ENCODE measurements at places on chromosomes 12 and 14.

- DNase-seq = no peak
These were observed 42.2 kb downstream of the ZCRB1 start for GRCh38 chr12:42283739-42284138.

- no peak for DNase-seq
These were observed 12.2 kb upstream of the FOXG1 start for GRCh38 chr14:28754209-28754985.

- DNase-seq = no peak
These were observed 31.3 kb downstream of the MIA2 start for GRCh38 chr14:39265033-39265432.

DNA sequence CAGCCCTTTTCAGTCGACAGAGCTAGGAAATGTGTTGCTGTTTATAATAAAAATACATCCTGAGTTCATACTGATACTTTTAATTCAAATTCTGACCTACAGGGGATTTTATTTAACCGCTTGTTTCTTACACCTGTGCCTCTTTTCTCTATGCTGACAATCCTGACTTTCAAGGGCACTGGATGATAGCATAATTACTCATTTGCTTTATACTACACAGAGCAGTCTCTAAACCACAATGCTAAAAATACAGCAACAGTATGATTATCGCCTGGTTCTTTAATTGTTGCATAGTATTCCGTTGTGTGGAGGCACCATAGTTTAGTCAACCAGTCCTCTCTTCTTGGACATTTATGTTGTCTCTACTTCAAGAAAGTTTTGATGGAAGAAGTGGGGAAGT, 372.9 kb downstream of the DPF3 start:
- no peak for DNase-seq

DNA sequence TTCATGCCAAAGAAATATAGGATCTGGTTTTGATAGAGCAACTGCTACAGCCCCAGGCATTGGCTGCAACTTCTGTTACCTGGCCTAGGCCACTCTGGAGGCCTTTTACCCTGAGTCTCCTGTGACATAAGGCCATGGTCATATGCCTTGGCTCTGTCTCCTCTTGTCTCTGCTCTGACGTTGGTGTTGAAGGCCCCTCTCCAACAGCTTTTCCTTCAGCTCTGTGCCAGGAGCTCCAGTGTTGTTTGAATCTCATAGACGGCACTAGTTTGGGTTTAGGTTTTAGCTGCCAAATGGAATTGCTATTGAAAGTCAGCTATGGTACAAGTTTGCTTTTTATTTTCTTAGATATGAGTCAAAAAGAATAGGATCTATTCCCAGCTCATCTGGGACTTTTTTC, 41.1 kb downstream of the TTLL5 start:
- no peak for DNase-seq

- DNase-seq = no peak
These were observed 41.2 kb downstream of the VEZT start for GRCh38 chr12:95258803-95259202.

DNA sequence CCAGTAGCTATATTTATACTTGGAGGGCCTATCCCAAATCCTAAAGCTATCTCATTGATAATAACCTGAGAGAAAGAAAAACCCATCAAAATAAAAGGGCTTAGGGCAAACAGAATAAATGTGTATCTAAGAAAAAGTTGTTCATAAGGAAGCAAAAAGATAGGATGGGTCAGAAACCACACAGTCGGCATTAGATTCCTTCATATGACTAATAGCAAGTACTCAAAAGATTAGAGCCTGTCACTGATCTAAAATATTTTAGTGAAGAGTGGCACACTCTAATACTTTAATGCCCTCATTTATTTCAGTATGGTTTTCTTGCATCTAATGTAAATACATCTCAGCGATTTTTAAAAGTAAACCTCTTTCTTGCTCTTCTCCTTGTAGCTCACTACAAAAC, 17.1 kb upstream of the NAV3 start:
- DNase-seq = no peak

DNA sequence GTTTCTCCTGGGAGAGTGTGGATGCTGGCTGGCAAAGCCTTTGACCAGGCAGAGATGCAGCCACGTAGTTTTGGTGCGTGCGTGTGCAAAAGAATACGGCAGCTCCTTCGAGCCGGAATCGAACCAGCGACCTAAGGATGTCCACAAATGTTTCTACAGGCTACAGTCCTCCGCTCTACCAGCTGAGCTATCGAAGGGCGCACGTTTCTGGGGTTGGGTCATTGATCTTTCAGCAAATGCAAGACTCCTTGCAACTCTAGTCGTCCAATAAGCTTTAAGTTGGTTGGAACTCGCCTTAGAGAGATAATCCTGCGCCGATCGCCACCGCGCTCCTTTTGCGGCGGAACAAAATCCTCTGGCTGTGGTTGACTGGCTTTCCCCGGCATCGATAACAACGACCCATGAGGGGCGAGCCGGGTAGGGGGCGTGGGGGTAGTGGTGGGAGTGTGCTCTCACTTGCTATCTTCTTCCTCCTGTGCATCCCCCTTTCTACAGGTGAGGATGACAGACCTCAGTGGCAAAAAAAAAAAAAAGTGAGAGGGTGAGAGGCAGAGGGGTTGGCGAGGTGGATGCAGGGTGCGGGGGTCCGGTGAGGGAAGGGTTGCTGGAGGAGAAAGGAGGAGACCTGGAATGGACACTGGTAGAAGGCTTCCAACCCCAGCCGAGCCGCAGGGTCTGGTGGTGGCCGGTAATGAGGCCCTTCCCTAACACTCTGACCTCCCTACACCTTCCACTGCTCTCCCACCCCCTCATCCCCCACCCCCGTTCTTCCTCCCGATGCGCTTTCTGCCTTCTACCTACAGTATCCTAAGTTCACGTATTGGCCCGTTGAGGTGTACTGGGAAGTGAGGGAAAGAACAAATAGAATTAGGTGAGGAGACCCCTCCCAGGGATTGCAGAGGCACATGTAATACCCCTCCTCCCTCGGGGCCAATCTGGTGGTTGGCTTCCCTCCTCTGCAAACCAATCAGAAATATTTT, 11.8 kb upstream of the OR6S1 start:
- DNase-seq = no peak

DNA sequence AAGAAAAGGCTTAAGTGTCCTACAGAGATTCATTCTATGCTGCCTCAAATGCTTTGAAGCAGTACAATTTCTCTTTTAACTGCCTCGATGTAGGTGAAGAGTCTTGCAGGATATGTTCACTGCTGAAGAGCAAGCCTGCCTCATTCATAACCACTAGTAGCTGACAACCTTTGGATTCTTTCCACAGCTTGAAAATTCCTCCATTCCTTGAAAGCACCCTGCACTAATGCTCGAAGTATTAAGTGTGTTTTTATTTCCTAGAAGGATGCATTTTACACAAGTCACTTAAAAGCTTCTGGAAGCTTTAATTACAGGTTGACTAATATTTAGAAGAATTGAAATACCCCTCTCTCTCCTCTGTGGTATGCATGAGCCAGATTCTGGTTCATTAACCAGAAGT, 429.4 kb downstream of the DIO2 start:
- peak; percentile 1 for DNase-seq

- no peak for DNase-seq
These were observed 137.3 kb downstream of the ETV6 start for GRCh38 chr12:11786638-11787365.

DNA sequence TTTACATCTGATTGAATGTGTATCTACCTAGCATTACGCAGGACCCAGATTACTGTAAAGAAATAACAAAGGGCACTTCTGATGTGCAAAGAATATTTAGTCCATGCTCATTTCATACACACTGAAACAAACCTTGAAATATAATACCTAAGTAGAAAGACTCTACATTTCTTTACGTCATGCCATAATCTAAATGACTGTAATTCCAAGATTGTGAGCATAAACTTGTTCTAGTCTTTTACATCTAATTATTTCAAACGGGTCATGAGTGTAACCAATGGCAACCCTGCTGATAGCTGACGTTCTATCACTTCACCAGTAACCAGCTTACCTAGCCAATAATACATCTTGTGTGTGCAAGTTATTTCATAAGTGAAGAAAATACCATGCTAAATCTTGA, 433.8 kb downstream of the PRKD1 start:
- DNase-seq = no peak

DNA sequence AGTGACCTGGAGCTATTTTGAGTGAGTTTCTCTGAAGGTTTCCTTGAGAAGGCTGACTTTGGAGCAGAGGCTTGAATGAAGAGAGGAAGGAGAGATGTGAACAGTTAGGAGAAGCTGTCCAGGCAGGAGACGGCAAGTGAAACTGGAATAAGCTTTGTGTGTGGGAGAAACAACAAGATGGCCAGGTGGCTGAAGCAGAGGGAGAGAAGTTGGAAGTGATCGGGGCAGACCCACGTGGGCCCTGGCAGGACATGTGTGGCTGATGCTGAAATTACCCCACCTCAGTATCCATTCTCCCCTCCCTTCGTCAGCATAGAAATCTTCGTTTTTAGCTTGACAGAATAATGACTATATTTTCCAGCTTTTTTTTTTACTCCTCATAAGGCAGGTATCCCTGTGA, 809.2 kb upstream of the TMEM132C start:
- DNase-seq = no peak

GRCh38 chr12:94663071-94663470, 12.7 kb upstream of the TMCC3 start:
- DNase-seq = no peak

GRCh38 chr12:91422811-91423692, 240.4 kb upstream of the DCN start:
- DNase-seq = no peak

- DNase-seq = no peak
These were observed 707 bp downstream of the G2E3 start for GRCh38 chr14:30559638-30560091.

- no peak for DNase-seq
These were observed 52.4 kb upstream of the PARP11 start for GRCh38 chr12:3925621-3926020.

GRCh38 chr12:74488134-74488533, 49.5 kb upstream of the ATXN7L3B start:
- no peak for DNase-seq

DNA sequence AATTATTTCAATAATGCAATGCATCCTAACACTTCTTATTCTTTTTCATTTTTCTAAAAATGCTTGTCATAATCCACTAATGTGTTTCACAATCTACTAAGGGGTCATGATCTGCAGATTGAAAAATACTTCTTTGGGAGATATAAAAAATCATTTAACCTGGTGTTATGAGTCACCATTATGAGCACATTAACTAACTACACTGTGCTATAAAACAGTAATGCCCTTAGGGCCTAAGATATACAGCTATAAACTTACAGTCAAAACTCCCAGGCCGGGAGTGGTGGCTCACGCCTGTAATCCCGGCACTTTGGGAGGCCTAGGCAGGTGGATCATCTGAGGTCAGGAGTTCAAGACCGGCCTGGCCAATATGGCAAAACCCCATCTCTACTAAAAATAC, 14.2 kb downstream of the ATXN2 start:
- no peak for DNase-seq

DNA sequence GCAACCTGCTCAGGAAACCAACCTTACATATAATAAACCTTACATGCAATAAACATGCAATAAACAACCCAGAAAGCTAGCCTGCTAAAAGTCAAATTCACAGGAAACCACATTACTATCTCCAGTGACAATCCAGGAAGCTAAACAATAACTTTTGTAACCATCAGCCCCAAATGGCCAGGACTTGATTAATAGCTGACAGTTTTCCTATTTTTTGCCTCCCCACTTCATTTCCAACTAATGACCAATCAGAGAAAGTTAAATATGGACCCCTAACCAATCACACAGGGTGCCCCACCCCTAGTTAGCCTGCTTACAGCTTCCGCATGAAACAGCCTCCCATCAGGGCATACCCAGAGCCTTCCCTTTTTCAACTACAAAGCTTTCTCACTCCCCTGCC, 152.2 kb upstream of the LMNTD1 start:
- no peak for DNase-seq

- no peak for DNase-seq
These were observed 1.4 kb downstream of the TMTC2 start for GRCh38 chr12:82688035-82688501.

GRCh38 chr14:53295985-53296582, 143.0 kb upstream of the DDHD1 start:
- no peak for DNase-seq

DNA sequence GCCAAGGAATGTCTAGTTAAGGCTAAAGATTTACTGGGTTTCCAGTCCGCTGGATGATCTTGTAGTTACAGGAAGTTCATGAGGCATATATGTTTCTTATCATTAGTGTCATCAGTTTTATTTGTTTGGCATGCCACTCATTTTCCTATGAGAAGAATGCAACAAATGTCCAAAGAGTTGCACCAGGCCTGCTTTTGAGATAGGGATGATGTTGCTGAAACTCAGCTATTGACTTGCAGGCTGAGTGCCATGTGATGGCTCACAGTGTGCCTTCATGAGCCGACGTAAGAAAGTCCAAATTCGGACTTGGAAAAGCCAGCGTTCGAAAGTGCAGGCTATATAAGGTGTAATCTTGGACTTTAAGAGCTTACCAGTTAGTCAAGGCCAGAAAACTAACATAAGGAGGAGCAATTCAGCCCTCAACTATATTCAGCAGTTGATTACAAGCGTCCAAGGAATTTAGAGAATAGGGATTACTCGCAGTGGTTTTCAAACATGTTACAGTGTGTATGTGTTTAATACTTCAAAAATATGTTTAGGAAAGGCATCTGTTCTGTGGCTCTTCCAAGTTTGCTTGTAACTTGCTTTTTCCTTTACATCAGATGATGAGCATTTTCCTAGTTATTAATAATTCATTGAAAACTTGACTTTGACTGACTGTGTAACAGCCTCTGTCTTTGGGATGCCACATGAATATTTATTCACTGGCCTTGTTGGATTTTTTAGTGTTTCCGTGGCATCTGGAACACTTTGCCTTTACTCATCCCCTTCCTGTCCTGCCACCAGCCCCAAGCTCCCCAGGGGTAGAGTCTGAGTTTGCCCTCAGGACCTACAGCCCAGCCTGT, 101.3 kb downstream of the LGMN start:
- peak; percentile 85 for DNase-seq

- no peak for DNase-seq
These were observed 56.0 kb upstream of the DCD start for GRCh38 chr12:54704202-54704601.

DNA sequence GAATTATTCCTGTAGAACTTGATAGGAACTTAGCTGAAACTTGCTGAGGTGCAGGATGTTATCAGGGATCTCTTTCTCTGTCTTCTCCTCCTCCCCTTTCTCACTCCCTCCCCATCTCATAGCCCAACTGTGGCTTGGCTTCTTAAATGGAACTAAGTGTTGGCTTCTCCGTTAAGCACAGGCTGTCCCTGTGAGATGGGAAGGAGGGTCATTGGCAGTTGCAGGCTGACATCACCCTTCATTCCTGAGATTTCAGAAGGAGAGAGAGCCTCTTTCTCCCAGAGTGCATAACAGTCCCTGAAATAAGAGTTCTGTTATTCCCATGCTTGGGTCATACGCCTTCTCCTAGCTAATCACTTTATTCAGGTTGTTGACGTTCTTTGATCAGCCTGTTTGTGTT, 162.0 kb downstream of the UNC79 start:
- DNase-seq = no peak

- no peak for DNase-seq
These were observed 4.3 kb upstream of the TRAF3 start for GRCh38 chr14:102772781-102773570.

DNA sequence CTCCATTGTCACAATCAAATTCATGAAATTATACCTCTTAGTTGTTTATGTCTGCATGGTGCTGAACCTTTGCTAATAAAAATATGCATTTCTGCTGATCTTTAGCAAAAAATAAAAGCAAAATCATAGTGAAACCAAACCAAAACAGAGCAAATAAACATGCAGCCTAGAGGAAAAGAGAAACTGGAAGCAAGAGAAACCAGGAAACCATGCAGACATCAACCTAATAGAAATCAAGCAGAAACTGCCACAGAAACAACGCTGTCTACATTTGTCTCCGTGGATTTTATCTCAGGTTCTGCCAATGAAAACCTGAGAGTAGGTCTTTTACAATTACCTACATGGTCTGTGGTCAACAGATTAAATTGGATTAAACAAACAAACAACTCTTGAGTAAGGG, 173.7 kb downstream of the SYT10 start:
- no peak for DNase-seq
